ENCODE measurements at places on chromosomes 6 and 20.

GRCh38 chr6:30530014-30530413 lies 26.3 kb downstream of the GNL1 start:
- DNase-seq, result no peak

DNA sequence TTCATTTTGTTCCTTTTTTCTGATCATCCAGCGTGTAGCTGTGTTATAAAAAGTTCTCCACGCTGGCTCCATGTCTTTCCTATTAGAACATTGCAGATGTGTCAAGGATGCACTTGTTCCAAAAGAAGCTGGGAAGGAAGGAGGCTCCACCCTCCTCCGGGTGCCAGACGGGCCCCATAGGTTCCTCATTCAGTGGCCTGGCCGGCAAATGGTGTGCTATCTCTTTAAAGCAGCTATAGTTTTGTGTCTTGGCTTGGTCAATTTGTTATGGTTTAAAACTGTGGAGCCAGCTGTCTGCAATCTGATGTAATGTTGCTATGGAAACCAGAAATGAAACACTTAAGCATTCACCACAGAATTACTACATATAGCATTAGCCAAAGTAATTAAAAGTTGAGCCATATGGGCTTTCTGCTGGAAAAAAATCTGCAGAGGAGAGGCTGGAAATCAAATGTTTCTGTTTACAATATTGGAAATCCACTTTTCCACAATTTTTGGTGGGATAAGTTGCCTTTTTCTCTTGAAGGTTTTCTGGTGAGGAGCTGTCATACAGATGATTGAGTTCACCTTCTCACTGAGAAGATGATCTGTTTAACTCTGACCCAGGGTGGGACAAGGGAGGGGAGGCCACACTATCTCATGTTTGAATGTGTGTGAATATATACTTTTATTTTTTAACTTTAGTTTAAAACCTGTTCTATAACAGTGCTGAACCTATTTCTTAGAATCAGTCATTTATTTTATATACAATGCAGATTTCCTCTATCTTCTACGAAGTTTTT lies 167.4 kb downstream of the SASH1 start:
- DNase-seq, result peak; percentile 89

- no peak for DNase-seq
These were observed 12.3 kb downstream of the DCBLD1 start for GRCh38 chr6:117494694-117495318.

GRCh38 chr20:4613718-4614620 lies 107.7 kb upstream of the PRND start:
- no peak for DNase-seq

DNA sequence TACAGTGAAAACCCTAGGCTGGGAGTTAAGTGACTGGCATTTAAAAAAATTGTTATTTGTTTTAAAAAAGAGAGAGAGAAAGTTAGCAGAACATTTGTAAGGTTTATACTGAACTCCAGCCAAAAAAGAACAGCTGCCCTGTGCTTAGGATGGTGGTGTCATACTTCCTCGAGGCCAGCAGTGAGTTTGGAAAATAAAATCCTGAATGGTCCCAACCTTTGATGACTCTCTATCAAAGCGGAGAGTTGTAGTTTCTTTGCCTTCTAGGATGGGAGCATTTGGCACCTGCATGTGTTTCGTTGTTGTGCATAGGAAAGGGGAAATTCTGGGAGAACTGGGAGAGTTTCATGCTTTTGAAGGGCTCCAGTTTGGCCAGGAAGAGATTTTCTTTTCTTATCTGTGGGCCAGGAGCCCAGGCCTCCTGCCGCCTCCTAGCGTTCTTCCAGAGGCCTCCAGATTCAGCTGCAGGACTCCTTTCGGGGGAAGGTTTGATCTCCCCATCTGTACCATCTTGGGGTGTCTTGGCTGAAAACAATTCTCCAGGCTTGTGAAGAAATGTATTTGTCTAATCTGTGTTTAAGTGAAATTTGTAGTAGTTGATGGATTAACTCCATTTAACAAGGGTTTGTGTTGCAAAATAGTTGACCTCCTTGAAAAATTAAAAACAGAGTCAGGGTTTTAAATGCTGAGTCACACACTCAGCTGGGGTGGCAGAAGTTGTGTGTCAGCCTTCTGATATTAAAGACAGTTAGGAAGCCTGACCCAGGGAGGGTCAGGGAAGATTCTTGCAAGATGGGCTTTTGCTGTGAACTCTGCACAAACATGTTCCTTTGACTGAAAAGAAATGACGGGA lies 63.4 kb downstream of the TXNDC5 start:
- no peak for DNase-seq

DNA sequence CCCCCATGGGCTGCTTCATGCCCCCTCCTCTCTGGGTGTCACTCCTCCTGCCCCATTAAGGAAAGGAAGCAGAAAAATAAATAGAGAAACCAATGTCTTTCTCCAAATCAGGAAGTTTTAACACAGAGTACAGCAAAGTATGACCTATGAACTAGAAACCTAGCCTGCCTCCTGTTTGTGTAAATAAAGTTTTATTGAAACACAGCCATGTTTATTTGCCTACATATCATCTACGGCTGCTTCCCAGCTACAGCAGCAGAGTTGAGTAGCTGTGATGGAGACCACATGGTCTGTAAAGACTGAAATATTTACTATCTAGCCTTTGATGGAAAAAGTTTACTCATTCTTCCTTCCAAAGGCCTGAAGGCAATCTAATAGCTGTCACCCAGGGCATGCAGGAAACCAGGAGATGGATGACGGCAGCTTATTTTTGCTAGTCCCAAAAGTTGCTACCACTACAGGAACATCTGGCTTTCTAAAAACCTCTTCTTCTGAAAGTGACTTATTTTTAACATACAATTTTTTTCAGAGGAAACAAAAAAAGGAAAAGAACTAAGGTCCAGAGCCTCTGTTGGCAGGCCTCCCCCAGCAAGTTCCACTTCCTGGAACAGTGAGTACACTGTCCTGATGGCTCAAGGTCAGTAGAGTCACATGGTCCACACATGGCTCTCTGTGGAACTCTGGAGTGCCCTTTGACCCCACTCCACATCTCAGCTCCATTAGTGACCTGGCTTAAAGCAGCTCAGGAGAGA lies 287.8 kb downstream of the PTPRT start:
- no peak for DNase-seq

DNA sequence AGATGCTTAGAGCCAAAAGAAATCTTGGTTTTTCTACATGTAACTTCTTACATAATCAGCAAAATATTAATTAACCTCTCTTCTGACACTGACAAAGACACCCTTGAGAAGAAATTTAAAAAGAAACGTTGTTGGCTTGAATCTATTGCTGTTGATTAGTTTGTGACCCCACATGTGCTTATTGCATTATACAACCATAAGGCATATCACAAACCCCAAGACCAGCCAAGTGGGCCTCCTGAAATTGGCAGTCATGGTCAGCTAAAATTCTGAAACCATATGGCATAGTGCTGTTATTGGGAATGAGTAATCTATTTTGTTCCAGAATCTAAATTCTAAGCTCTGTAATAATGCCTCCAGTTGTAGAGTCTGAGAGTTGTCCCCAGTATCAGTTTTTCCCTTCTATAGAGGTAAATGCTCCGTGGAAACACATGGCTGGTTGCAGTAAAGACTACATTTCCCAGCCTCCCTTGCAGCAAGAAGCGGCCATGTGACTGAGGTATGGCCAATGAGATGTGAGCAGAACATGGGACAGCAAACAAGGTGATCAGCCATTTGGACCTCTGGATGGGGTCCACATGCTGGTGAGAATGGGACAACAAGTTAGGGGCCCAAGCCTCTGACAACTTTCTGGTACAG lies 42.3 kb upstream of the PTPN1 start:
- DNase-seq, result no peak

DNA sequence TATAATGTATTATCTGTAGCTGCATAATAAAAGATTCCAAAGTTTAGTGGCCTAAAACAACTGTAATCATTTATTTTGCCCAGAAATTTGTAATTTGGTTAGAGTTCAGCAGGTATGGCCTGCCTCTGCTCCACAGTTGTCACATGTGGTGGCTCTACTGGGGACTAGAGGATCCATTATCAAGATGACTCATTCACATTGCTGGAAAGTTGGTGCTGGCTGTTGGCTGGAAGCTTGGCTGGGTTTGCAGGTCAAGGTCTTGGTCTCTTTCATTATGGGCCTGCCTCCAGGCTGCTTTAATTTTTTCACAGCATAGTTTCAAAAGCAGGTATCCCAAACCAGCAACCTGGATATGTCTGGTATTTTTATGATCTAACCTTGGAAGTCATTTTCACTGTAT lies 17.6 kb downstream of the TRDN start:
- no peak for DNase-seq

DNA sequence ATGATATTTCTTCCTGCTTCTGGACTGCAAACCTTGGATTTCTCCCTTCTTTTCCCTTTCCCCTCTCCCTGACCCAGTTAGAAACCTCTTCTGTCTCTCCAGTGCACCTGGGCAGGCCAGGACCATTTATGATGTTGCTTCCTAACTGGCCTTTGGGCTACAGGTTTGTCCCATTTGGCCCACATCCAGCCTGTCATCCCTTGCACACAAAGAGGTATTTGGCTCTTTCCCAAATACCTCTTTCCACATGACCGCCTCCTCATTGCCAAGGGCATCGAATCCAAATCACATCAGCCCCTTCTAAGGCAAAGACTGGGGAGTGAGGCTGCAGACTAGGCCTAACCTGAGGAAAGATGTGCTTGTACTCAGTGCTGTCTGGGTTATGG lies 13.6 kb downstream of the FGD2 start:
- DNase-seq, result no peak

- no peak for DNase-seq
These were observed 323.4 kb downstream of the SYNE1 start for GRCh38 chr6:152313542-152314482.

DNA sequence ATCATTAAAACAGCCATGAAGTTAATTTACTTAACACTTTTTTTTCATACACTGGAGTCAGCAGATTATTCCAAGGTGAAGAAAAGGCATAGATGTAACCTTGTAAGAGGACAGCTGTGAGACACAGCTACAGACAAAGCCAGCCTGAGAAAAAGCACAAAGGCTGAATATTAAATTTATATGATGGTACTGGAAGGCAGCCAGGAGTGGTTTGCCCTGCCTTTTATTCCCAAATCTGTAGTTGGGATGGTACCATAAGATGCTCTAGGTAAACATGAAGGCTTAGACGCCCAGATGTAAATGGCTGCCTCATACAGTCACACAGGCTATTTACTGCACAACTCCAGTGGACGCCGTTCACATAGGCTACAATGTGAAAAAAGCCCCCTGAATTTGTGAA lies 42.1 kb upstream of the LOC128125822 start:
- no peak for DNase-seq

DNA sequence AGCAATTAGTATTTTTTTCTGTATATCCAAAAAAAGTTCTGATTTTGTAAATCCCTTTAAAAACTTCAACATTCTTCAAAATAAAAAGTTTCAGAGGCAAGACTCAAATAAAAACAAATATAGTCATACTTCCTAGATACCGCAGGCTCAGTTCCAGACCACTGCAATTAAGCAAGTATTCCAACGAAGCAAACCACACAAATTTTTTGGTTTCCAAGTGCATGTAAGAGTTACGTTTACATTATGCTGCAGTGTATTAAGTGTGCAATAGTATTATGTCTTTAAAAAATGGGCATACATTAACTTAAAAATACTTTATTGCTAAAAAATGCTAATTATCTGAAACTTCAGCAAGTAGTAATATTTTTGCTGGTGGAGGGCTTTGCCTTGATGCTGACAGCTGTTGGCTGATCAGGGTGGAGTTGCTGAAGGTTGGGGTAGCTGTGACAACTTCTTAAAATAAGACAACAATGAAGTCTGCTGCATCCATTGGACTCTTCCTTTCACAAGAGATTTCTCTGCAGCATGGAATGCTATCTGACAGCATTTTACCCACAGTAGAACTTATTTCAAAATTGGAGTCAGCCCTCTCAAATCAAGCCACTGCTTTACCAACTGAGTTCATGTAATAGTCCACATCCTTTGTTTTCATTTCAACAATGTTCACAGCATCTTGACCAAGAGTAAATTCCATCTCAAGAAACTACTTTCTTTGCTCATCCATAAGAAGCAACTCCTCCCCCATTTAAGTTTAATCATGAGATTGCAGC lies 46.0 kb downstream of the PHIP start:
- no peak for DNase-seq

DNA sequence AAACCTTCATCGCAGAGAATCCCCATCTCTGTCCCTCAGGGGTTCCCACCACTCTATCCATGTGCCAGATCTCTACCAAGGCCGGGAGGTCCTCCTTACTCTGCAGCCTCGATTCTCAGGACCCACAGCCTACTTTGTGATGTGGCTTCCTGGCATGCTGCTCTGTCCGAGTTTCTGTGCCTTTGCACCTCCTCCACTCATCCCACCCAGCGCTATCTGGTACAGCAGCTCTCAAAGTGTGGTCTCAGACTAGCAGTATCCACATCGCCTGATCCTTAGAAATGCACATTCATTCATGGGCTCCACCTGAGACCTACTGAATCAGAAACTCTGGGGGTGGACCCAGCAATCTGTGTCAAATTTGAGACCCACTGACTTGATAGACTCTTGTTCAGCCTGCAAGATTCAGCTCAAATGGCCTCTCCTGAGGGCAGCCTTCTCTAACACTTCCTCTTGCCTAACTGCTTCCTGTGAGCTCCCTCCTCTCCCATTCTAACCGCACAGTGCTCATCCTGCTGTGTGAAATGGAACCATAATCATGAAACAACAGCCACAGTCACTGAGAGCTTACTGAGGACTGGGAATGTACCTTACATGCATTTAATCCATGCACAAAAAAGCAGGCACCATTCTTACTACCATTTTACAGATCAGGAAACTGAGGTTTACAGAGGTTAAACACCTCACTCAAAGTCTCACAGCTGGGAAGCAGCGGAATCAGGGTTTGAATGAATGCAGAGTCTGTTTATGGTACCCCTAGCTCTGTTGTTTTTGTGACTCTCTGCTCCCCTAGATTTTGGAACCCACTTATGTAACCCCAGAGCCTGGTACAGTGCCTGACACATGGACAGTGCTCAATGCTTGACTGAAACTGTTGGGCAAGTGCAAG lies 69.4 kb downstream of the JPH2 start:
- no peak for DNase-seq

Data from ascending aorta (tissue), 2 donors.